ENCODE measurements at places on chromosomes 3 and 15.

DNA sequence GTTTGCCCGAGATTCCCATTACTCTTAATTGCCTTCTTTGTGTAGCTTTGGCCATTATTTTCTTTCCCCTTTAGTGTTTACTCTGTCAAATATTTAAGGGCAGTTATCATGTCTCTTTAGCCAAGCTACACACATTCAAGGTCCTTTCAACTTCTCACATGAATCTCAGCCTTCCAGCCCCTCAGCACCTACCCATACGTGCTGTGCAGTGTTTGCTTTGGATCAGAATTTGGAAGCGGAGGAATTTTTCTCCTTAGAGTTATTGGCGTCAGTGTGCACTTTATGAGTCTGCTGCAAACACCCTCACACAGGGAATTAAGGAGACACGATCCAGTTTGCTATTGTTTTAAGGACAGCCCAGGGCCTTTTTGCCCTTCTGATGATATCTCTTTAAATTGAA lies 231.6 kb downstream of the CACNA2D3 start:
- DNase-seq, result no peak

GRCh38 chr15:94262201-94262600 lies 30.8 kb downstream of the MCTP2 start:
- no peak for DNase-seq

DNA sequence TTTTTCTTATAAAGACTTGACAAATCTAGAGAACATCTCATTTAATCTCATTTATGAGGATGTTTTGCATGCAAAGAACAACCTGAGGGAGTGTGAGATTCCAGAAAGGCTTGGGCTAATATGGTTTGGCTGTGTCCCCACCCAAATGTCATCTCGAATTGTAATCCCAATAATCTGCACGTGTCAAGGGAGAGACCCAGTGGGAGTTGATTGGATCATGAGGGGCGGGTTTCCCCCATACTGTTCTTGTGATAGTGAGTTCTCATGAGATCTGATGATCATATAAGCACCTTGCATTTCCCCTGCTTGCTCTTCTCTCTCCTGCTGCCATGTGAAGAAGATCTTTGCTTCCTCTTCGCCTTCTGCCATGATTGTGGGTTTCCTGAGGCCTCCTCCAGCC lies 103.0 kb downstream of the ZNF385D start:
- DNase-seq, result no peak

DNA sequence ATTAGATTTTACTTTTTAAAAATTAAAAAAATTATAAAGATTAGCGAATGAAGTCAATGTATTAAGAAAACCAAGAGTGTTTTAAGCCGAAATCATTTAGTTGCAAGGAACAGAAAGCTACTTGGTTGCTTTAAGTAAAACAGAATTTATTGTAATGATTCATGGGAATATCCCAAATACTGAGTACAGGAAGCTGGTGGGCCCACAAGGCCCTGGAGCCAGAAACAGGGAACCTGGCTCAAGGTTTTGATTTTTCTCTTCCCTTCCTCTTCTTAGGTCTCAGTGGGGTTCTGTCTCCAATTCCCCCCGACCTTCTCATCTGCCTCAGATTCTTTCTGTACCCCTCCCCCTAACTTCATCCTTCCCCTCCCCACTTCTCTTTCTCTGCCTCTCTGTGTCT lies 229.0 kb downstream of the TLE3 start:
- DNase-seq, result no peak

GRCh38 chr3:56787784-56788256 lies 13.9 kb downstream of the ARHGEF3 start:
- no peak for DNase-seq

- no peak for DNase-seq
Observed at GRCh38 chr3:120145542-120146285, 51.5 kb upstream of the GSK3B start.

GRCh38 chr3:136946978-136947377 lies 10.8 kb upstream of the IL20RB start:
- DNase-seq, result no peak

DNA sequence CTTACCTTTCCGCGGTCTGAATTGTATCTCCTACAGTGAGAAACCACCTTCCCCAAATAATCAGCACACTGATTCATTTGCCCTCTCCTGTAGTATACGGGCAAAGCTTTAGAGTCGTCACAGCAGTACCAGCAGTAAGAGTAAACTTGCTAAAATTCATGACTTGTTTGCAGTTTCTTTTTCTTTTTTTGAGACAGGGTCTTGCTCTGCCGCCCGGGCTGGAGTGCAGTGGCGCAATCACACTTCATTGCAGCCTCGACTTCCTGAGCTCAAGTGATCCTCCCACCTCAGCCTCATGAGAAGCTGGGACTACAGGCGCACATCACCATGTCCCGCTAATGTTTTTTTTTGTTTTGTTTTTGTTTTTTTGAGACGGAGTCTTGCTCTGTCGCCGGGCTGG lies 11.9 kb downstream of the SCAMP5 start:
- DNase-seq, result no peak

GRCh38 chr15:71362987-71363968 lies 248.0 kb downstream of the THSD4 start:
- DNase-seq, result no peak

- DNase-seq, result no peak
Observed at GRCh38 chr3:156493887-156494286, 61.0 kb downstream of the SSR3 start.

GRCh38 chr3:115279939-115280338 lies 132.9 kb upstream of the ZBTB20 start:
- no peak for DNase-seq

DNA sequence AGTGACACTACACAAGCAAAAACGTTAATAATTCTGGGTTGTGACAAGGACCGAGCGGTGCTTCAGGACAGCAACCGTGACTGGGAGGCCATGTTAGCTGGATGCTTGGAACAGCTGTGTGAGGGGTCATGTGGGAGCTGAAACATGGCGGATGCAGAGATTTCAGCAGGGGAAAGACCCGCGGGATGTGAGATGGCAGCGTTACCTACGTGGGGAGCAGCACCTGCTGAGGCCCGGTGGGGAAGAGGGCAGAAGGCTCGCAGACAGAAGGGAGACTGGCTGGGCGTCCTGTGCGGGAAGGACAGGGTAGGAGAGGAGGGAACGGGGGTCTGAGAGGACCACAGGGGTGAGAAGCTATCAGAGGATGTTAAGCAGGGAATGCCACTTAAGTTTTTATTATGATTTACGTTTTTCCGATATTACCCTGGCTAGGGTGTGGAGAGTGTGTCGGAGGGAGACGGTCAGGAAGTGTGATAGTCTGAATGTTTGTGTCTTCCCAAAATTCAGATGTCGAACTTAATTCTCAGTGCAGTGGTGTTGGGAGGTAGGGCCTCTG lies 228.8 kb upstream of the LYSMD4 start:
- no peak for DNase-seq

- no peak for DNase-seq
Observed at GRCh38 chr15:45169608-45170480, 17.9 kb downstream of the SHF start.

All from ureter (tissue), 1 donor.